Astrocyte (in vitro differentiated cells and primary cell): ENCODE measurements at places on chromosomes 5 and 9. TPM values are rescaled to one million over a fixed set of nuclear protein-coding genes. Genes with fewer than 3 reads are reported as not detected.

LNPEP gene
- 34.9 and 36.3 TPM in 2 replicates for total RNA-seq

- no peak for DNase-seq
- H3K36me3 ChIP-seq = peaks cover 20% of the 10 kb centered on the region
- no peak overlapping the region for H3K27ac ChIP-seq
Observed at GRCh38 chr9:123105490-123105889, 72.0 kb downstream of the GPR21 start.

GRCh38 chr5:90546216-90546837 is 12.3 kb upstream of the ADGRV1 start:
- no peak overlapping the region for H3K4me3 ChIP-seq
- no peaks in the 10 kb centered on the region for H3K36me3 ChIP-seq
- H3K27ac ChIP-seq = no peak overlapping the region
- no peak for DNase-seq
- peaks cover 3% of the 10 kb centered on the region for H3K27me3 ChIP-seq
- H3K4me1 ChIP-seq = peaks cover 3% of the 10 kb centered on the region

SIT1 gene
- total RNA-seq = not detected in 2 replicates

GRCh38 chr5:72280581-72281069 is 39.4 kb downstream of the MRPS27 start:
- H3K4me3 ChIP-seq = no peak overlapping the region
- no peaks in the 10 kb centered on the region for H3K4me1 ChIP-seq
- H3K27me3 ChIP-seq = no peaks in the 10 kb centered on the region

NTNG2 gene
- 2.4 and 2.5 TPM in 2 replicates for total RNA-seq

EFNA5 gene
- total RNA-seq = 50.5 and 59.3 TPM in 2 replicates

GRCh38 chr5:26805076-26805475 is 233.3 kb downstream of the CDH9 start:
- H3K4me1 ChIP-seq = no peaks in the 10 kb centered on the region
- H3K27ac ChIP-seq = no peak overlapping the region
